T-helper 1 cell (primary cell): ENCODE measurements at places on chromosomes 2 and 18.
A peak's percentile ranks its signal among the peaks of the same experiment; 100 is the strongest.

- DNase-seq = no peak
These were observed 255.3 kb downstream of the CYP26B1 start for GRCh38 chr2:71892423-71892730.

- no peak for DNase-seq
These were observed 191.0 kb upstream of the LHCGR start for GRCh38 chr2:48946449-48947048.

GRCh38 chr2:32043561-32043960 lies 4.0 kb upstream of the DPY30 start:
- no peak for DNase-seq

DNA sequence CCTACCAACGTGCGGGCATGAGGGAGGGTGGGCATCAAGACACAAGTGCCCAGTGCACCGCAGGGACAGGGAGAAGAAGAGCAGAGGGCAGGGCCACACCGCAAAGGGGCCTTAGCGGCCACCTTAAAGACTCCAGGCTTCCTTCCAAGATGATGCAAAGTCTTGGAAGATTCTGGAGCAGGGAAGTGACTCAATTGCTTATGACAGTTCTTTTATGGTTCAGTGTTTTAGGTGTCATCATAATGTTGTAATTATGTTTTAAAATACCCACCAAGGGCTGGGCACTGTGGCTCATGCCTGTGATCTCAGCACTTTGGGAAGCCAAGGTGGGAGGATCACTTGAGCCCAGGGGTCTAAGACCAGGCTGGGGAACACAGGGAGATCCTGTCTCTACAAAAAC lies 44.5 kb upstream of the SEMA4C start:
- no peak for DNase-seq

GRCh38 chr2:26562811-26563645 lies 78.1 kb downstream of the CIB4 start:
- no peak for DNase-seq

DNA sequence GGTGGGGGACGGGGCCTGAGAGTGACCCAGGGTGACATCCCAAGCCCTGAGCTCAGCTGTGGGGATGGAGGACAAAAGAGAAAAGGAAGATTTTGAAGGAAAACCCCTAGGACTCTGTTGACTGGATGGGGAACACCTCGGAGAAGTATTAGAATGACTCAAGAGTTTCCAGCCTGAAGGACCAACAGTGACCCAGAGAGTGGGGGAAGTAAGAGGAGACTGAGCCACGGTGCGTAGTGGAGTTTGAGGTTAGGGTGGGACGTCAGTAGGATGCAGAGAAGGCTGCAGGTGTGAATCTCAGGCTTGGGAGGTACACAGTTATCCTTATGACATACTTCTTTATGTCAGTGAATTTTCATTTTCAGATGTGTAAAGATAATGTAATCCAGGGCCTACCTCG lies 119.5 kb downstream of the NCK2 start:
- no peak for DNase-seq

DNA sequence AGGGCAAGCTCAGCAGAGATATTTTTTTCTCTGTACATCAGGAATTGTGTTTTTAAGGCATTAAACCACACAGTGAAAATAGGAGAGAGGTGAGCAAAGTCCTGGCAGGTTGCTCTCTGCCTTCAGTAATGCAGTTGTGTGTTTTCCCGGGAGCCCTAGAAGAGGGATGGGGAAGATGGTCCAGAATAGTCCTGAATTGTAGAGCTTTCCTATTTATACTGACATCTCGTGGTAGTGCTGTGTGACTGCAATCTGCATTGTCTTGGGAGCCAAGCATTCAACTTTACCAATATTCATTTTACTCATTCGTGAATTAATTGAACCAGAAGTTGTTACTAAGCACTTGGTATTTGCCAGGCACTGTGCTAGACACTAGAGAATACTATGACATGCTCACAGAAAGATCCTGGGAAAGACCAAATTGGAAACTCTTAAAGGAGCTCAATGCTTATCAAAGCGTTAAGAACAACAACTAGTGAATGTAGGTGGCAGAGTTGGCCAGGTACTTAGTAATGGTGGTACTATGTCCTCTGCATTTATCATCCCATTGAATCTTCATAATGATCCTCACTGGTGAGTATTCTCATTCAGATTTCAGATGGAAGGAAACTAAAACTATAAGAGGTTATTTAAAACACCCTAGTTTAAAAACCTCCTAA lies 214.6 kb downstream of the TRIB2 start:
- no peak for DNase-seq

DNA sequence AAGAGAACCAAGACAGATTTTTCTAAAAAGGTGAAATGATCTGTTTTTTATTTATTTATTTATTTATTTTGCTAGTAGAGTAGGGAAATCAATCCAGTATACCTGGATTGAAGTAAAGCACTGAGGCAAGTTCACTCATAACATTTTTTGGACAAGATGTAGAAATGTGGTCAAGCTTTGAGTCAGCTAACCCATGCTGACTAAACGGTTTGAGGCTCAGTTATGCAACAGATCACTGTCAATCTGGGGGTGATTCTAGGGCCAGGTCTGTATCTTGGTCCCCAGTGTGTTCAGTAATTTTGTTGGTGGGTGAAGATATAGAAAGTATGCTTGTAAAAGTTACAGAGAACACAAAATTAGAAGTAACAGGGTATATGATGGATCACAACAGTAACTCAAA lies 60.2 kb downstream of the RMDN2 start:
- DNase-seq = no peak

DNA sequence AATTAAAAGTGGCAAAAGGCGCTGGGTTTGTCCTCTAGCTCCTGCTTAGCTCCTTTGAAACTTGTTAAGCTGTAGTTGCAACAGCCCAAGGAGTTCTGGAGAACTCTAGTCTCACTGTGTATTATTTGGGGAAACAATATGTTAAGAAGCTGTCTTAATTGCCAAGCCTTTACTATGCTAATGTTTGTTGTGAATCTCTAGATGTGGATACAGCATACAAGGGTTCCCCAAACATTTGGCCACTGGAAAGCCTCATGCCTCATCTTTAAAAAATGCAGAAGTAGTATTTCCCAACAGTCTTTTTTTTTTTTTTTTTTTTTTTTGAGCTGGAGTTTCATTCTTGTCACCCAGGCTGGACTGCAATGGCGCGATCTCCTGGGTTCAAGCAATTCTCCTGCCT lies 236.7 kb downstream of the PRKCE start:
- no peak for DNase-seq

- DNase-seq = peak; percentile 37
These were observed 25.7 kb downstream of the NPPC start for GRCh38 chr2:231900486-231900942.

- no peak for DNase-seq
These were observed 141.4 kb downstream of the SCG2 start for GRCh38 chr2:223460774-223461211.

- DNase-seq = no peak
These were observed 39.1 kb downstream of the FRZB start for GRCh38 chr2:182827182-182827879.

- DNase-seq = no peak
These were observed 268.7 kb downstream of the GLI2 start for GRCh38 chr2:121004359-121004758.

- DNase-seq = no peak
These were observed 54.1 kb upstream of the GREB1L start for GRCh38 chr18:21187886-21188285.

DNA sequence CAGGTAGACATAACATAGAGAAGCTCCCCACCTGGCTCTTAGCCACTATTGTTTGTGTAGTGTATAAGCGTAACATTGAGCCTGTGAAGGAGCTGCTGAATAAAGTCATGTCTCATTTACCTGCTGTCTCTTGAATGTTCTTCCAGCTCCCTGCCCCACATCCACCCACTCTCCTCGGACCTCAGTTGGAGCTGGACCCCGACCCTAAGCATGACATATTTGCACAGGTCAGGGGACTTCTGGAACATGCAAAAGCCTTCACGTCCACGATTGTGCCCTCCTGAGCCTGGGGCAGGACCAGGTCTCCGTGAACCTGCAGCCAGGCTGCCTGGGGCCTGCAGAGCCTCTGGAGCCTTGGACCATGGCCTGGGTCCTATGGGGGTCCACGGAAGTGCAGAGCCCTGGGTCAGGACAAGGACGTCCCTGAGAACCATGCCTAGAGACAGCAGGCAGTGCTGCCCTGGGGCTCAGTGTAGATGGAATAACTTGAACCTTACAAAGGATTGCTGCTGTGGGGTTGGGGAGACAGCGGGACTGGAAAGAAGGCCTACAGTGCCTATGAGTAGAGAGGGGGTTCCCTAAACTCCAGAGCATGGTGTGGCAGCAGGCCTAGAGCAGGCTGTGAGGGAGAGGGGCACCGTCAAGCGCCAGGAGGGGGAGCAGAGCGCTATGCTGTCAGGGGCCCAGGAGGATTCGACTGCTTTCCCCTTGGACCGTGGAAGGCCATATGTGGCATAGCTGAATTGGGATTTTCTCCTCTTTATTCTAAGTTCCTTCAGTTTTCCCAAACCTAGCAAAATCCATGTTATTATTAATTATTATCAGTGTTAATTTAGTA lies 99.9 kb upstream of the ZNF236 start:
- DNase-seq = no peak

GRCh38 chr18:46166261-46166970 lies 62.2 kb downstream of the HAUS1 start:
- no peak for DNase-seq

DNA sequence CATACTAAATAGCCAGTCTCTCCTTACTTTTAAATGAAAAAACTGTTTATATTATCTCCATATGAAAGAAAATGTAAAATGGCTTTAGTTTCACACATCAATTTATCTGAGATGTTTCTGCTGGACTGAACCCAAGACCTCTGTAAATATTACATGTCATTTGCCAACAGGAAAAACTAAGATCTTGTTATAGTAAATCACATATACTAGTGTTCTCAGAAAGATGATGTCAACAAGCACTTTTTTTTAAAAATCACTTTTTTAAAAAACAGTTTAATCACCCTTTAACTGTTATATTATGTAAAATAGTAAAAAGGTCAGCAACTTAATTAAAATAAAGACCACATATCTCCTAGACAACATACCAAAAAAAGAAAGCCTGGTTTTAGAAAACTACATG lies 46.3 kb downstream of the PTPN2 start:
- DNase-seq = peak; percentile 19

GRCh38 chr2:236857781-236858180 lies 227.9 kb upstream of the COPS8 start:
- DNase-seq = no peak

GRCh38 chr2:9918275-9918674 lies 33.2 kb upstream of the GRHL1 start:
- DNase-seq = no peak

DNA sequence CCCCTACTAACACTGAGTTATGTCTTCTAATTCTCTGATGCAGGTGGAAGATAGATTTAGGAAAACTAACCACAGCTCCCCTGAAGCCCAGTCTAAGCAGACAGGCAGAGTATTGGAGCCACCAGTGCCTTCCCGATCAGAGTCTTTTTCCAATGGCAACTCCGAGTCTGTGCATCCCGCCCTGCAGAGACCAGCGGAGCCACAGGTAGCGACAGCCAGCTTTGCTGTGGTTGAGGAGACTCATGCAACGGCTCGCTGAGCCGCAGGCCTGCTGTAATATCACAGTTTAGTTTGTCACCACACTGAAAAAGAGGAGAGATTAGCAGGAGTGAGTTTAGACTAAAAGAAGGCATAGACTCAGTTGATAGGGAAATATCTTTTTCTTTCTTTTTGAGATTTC lies 131.0 kb upstream of the IL1R2 start:
- no peak for DNase-seq

DNA sequence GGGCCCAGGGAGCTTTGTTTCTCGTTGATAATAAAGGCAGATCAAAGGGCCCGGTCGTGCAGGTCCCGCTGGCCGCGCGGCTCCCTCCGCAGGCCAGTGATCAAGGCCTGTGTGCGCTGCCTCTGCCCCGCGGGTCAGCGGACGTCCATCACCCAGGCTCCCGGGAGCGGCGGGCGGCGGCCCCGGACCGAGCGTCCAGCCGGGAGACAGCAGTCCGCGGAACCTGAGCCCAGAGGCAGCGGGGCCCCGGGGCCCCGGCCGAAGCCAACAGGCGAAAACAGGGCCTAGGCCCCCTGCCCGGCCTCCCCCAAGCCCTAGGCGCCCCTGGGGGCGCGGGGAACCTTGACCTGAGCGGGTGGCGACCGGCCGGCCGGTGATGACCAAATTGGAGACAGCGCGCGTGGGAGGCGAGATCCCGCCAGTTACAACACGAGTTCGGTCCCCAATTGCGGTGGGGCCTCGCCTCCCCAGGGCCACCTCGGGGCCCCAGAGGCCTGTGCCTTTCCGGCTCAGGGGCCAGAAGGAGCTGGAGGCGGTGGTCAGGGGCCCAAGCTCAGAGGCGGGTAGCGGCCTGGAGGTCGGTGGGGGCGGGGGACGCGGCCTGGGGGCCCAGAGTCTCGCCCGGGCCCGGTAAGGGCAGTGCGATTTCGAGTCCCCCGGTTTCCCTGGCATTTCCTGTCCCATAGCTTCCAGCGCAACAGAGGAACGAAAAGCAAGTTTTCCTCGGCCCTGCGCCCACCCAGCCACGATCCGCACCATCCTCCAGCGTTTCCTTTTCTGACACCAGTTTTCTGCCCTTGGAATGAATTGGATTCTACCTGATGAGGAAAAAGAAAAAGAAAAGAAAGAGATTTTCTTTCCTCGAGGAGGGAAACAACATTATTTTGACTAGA lies 5.9 kb downstream of the SP9 start:
- DNase-seq = no peak

DNA sequence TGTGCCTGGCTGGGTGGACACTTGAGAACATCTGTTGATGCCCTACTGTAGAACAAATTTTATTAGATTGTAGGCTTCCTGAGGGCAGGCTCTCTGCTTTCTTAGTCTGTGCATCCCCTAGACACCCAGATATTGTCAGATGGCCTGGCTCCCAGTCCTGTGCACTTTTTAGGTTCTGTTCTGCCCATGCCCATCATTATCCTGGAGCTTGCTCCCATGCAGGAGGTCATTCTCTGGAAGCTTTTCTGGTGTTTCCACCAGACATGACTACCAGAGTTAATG lies 213.3 kb downstream of the MYCN start:
- no peak for DNase-seq

GRCh38 chr2:128682729-128683284 lies 364.1 kb upstream of the HS6ST1 start:
- no peak for DNase-seq

- DNase-seq = no peak
These were observed 8.4 kb downstream of the COX5B start for GRCh38 chr2:97654309-97654708.

GRCh38 chr2:64140665-64141200 lies 3.5 kb downstream of the PELI1 start:
- no peak for DNase-seq

- no peak for DNase-seq
These were observed 11.1 kb downstream of the C2orf74 start for GRCh38 chr2:61173116-61173515.

DNA sequence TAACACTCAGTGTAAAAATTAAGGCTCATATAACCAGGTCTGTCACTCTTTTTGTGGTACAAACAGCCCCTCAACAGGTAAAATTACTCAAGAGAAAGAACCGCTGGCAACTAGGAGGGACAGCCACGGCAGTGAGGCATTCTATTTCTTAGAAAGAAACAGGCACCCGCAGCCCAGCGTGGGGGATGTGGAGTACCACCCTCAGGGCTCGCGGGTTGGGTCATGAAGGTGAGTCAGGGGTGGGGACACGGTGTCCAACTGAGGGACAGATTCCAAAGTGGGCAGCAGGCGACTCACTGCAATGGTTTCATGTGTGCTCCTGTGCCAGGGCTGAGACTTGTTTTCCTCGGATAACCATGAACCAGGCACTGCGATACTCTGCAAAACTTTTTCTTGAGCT lies 129.4 kb downstream of the DTNB start:
- no peak for DNase-seq

- DNase-seq = no peak
These were observed 18.3 kb downstream of the FIGN start for GRCh38 chr2:163717515-163717914.

- no peak for DNase-seq
These were observed 62.5 kb downstream of the DHRS9 start for GRCh38 chr2:169131587-169132512.

GRCh38 chr2:74019516-74019915 lies 34.8 kb downstream of the TET3 start:
- no peak for DNase-seq
